ENCODE measurements at places on chromosomes 4 and X.

- no peak for DNase-seq
Measured at GRCh38 chr4:96170198-96170597, 330.3 kb downstream of the PDHA2 start.

- DNase-seq = no peak
Measured at GRCh38 chr4:148787831-148788477, 345.7 kb upstream of the NR3C2 start.

DNA sequence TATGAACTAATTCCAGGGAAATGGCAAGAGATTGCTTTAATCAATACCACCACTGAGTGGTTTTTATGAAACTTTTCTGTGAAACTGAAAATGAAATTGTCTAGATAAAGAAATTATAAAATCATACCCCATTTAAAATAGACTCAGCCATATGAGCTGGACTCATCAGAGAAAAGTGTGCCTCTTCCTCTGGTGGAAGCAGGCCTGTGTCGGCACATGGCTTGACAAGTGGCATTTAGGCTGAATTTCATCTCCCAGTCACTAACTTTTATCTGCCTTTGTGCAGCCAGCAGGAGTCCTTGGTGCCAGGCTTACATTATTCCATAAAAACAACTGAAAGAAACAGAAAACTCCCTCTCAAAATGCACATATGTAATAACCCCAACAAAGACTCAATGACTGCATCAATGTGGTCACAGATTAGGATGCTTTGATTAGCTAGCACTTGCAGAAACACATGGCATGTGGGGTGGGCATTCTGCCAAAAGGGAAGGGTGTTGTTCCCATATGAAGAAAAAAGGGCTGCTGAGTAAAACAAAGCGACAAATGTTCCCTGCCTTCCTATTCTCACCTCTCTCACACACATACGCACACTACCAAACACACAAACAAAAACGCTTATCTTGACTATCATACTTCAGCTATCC, 232.3 kb downstream of the PABPC4L start:
- no peak for DNase-seq

DNA sequence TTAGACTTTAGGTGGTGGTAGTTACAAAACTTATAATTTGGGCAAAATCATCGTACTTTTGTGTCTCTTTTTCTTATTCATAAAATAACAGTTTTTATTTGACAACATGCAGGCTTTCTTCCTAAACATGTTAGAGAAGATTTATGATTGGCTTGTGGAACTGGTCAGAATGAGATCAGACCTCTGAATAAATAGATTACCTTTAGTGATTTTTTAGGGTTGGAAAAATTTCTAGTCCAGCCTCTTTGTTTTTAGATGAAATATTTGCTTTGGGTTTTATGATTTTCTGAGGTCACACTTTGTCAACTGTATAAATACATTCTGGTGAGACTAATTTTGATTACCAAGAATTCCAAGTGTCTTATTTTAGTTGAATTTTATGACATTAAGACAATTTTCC, 29.2 kb downstream of the MOB1B start:
- DNase-seq = no peak

DNA sequence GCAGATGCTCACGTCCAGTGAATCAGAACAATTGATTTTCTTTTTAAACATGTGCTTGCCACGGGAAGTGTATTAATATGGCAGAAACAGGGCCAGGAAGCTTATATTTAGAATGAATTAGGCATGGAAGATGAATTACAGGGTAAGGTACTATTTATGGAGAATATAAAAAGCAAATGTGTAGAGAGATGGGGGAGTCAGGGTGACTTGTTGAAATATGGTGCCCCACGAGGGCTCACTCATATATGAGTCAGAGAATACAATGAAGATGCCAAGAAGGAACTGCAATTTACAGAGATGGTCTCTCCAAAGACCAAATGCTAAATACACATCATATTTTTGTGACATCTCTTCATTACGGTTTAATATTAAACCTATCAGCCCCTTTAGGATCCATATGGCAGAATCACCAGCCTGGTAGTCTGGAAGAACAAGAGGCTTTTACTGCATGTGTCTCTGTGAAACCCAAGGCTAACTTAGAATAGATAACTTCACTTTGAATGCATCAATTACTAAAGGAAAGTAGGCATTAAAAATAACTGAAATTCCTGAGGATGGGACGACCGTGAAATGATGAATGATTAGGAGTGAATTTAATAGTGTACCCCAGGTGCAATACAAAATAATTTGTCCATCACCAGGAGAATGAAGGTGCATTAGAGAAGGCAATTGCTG, 385.3 kb downstream of the ARHGAP24 start:
- DNase-seq = no peak

Measured in activated naive CD8-positive, alpha-beta T cell treated with anti-CD3 and anti-CD28 coated beads, Interleukin-2, amount 50 U/mL, for 16 hours (primary cell).